ENCODE measurements at places on chromosomes 12 and 14.

- DNase-seq = peak; percentile 79
Observed at GRCh38 chr14:103520657-103521437, 1.8 kb downstream of the CKB start.

DNA sequence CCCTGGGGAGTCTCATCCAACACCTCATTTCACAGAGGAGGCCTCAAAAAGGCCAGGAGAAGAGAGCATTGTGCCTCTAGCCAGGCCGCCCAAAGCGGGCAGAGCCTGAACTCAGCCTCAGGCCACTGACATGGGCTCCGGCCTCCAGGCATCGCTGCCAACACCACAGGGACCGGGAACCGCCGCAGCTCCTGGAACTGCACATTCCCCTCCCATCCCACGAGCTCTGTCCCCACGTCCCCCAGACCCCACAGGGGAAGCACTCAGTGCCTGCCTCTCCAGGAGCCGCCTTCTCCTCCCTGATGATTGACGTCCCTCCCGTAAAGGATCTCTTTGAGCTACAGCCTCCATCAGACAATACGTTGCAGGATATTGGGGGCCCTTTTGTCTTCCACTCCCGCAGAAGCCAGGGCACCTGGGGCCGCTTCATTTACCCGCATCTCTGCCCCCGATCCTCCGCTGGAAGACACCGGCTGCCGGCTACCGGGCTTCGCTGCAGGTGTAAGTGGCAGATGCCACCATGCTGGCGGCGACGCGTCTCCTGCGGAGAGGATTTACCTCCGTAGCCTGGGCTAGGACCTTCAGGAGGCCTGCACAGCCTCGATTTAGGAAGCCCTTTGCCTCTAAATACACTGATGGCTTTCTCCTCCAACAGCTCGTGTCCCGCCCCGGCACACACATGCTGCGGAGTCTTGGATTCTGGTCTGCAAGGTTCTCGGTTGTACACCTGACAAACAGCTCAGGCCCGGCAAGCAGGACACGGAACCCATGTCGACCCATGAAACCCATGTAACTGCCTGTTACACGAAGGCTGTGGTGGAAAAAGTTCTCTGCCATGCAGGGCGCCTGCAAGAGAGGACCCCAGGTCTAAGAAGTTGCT, 104.8 kb downstream of the RIMBP2 start:
- no peak for DNase-seq

- no peak for DNase-seq
Observed at GRCh38 chr12:68117661-68118060, 41.9 kb downstream of the IFNG start.

GRCh38 chr12:131928711-131929580, at the start of gene PUS1:
PUS1 (plus strand) TSS chr12:131929276; CDS start chr12:131929723, 447 bp downstream.
- peak; percentile 95 for DNase-seq

GRCh38 chr12:8096281-8096915, 14.3 kb downstream of the NECAP1 start:
- DNase-seq = no peak

- peak; percentile 13 for DNase-seq
Observed at GRCh38 chr14:101019990-101020710, 116.6 kb upstream of the RTL1 start.

DNA sequence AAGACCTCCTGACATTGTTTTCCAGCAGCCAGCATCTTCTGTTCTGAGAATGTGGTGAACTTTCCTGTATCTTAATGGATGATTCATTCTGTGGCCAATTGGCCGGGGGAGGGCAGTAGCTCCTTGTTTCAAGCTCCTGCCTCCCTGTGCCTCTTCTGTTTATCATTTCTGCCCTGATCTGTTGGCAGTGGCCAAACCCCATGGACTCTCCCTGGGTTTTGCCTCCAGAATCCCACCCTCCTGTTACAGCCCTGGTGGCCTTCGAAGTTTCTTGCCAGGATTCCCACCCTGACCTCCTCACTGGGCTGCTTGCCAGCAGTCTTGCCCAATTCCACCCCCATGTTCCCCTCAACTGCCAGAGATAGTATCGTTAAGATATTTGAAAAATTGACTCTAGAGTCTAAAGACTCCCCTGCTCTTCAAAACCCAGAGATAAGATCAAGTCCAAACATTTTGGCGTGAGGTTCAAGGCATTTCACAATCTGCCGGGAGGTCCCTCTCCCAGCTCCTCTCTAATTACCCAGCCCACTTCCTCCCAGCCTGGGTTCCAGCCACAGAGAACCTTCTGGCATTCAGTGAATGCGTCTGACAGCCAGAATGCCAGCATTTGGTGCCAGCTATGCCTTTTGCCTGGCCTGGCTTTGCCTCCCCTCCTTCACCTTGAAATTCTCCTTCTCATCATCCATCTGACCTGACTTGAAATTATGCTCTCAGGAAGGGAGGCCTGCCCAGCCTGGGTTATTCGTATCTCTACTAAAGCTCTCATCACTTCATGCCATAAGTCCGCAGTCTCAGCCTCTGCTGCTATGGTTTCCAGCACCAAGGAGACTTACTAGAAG, 37.7 kb upstream of the TXNRD1 start:
- peak; percentile 44 for DNase-seq

GRCh38 chr12:31832740-31833729, 104.2 kb upstream of the AMN1 start:
- no peak for DNase-seq

GRCh38 chr14:52380294-52380693, 66.2 kb downstream of the PTGER2 start:
- no peak for DNase-seq

DNA sequence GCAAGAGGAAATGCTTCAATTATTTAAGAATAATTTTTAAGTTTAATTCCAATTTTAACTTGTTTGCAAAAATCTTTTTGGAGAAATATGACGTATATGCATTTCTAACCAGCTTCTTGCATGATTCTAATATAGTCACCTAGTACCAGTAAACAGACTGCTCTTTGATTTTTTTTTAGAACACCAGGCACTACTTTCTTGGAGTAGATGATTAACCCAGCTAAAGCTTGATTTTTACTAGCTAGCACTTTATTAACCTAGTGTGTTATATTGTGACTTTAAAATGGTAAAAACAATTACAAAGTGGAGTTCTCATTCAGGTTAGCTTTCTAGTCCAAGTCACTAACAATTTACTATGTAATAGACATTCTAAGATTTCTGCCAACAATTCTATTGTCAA, 32.6 kb upstream of the FGD4 start:
- no peak for DNase-seq

- DNase-seq = no peak
Observed at GRCh38 chr12:107847830-107848229, 73.3 kb downstream of the ASCL4 start.

DNA sequence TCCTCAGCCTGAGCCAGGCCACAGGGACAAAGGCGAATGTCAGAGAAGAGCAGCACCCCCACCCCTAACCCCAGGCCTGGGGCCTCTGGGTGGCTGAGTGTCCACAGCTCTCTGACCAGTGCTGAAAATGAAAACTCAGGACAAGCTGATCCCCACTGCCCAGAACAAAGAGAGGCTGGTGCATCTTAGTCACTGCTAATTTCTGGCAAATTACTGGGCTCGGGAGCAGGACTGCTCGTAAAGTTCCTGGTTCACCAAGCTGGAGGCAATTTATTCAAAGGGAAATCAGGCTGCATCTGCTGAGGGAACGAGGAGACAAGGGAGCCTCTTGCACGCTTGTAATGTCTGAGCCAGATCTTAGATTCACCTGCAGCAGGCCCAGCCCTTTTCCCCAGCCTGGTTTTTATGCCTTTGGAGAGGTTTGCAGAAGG, 43.2 kb downstream of the CALM1 start:
- no peak for DNase-seq

DNA sequence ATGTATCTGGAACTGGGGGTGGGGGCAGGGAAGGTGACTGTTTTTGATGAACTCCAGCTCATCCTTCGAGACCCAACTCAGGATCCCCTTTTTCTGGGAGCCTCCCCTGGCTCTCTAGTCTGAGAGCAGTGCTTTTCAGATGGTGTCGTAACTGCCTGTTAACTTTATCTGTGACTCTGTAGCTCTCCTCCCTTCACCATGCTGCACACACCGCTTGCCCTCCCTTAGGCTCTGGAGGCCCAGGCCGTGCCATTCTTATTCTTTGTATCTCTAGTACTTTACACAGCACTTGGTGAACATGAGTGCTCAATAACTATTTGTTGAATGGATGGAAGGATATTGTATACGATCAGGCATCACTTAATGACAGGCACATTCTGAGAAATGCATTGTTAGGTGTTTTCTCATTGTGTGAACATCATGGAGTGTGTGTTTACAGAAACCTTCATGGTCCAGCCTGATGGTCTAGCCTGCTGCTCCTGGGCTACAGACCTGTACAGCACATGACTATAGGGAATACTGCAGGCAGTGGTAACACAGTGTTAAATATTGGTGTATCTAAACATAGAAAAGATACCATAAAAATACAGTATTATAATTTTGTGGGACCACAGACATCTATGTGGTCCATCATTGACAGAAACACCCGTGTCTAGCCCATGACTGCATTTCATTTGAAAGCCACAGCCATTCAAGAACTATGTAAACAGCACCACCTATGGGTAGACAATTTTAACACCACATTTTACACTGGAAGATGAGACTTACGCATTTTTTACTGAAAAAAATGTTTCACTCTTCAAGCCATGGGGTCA, 91.8 kb downstream of the EML1 start:
- no peak for DNase-seq

GRCh38 chr12:45720069-45720468, 9.4 kb upstream of the ARID2 start:
- DNase-seq = no peak

DNA sequence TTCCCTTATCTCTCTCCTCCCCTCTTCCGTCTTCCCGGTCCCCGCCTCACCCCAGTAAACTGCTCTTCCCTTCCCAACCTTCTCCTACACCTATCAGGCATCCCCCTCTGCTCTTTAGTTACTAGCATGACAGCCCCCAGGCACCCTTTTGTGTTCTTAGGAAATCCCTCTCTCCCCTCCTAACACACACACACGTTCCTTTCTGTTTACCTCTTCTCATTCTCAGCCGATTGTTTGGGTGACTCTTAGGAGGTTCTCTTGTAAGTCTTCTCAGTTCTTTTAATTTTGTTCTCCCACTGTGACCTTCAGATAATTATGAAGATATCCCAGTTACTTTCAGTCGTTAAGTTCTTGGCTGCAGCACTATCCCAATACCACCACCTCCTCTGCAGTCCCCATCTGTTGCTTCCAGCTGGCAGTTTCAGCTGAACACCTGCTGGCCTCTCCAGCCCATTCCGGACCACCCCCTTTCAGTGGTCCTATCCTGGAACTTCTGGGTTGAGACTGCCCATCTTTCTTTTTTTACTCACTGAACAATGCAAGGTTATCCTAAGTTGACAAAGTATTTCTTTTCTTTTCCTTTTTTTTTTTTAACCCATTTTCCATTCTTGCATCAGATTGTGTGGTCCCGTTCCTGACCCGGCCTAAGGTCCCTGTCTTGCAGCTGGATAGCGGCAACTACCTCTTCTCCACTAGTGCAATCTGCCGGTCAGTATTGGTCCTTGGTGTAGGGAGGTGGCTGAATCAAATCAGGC, 711 bp downstream of the MARS1 start:
- no peak for DNase-seq

- no peak for DNase-seq
Observed at GRCh38 chr14:69682621-69683263, 71.3 kb downstream of the SUSD6 start.

GRCh38 chr14:32469388-32470160, 140.5 kb downstream of the AKAP6 start:
- DNase-seq = no peak

GRCh38 chr12:31618228-31619025, 27.5 kb upstream of the DENND5B start:
- no peak for DNase-seq

- DNase-seq = no peak
Observed at GRCh38 chr12:83932011-83932410, 980.6 kb downstream of the SLC6A15 start.

GRCh38 chr14:52269100-52269499, 1.6 kb downstream of the PTGDR start:
- no peak for DNase-seq

- DNase-seq = no peak
Observed at GRCh38 chr12:22217556-22217955, 117.0 kb downstream of the ST8SIA1 start.

GRCh38 chr14:76268047-76268431, 107.9 kb upstream of the ESRRB start:
- no peak for DNase-seq

DNA sequence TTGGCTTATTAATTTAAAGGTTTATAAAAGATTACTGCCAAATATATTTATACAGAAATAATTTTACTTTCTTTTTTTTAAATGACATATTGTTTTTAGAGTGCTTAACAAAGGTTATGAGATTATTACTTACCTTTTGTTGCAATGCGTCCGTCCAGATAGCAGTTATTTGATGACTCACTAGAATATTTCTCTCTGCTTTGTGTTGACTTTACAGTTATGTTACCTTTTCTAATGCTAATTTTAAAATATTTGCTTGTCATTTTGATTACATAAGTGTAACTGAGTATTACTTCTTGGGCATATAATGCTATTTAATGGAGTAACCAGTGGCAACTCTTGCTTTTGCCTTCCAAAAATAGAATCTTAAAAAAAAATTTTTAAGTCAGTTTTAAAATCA, 6.3 kb upstream of the PZP start:
- DNase-seq = no peak

DNA sequence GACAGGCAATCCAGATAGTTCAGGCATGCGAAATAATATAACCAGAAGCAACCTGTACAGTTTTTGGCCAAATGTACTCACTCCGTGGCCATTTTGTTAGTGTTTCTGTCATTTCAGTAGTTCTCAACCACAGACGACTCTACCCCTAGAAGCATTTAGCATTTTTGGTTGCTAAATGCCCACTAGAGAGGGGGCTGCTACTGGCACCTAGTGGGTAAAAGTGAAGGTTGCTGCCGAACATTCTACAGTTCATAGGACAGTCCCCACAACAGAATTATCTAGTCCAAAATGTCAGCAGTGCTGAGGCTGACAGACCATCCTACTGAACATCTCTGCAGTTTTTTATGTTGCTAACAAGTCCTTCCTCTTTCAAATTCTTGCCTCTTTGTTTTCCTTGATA, 107.4 kb downstream of the TSHR start:
- DNase-seq = no peak

DNA sequence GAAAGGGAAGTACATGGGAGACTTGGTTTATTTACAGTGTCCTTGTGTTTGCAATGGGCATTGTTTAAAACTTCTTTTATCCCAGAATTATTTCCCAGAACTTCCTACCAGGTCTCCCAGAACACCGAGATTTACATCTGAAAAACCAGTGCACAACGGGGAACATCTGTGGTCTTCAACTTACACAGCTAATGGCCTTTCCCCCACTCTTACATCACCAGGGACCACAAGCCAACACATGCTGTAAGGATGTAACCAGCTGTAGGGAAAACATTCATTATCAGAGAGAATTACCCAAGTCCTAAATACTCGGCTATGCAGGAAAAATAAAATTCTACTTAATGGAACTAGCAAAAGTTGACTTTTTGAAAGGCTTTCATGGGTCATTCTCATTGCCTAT, 267.6 kb downstream of the DUSP6 start:
- DNase-seq = no peak

DNA sequence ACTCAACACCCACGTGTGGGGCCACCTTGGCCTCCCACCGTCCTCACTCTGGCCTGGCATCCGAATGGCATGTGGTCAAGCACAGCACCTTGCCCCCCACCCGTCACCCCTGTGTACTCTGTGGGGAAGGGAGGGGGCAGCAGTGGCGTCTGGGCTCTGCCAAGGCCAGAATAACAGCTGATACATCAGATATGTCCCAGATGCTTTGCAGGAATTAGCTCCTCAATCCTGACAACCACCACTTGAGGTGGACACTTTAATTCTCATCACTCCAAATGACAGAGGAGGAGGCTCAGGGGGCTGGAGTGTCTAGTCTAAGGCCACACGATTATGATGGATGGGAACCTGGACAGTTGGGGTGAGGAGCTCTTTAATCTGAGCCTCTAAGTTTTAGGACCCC, 1.7 kb upstream of the KRT80 start:
- no peak for DNase-seq

All from activated CD8-positive, alpha-beta memory T cell treated with anti-CD3 and anti-CD28 coated beads, Interleukin-2, amount 50 U/mL, for 48 hours (primary cell).